ENCODE measurements at places on chromosomes 7 and 10.

GRCh38 chr10:86449926-86450558 is 71.5 kb downstream of the WAPL start:
- DNase-seq, result no peak

DNA sequence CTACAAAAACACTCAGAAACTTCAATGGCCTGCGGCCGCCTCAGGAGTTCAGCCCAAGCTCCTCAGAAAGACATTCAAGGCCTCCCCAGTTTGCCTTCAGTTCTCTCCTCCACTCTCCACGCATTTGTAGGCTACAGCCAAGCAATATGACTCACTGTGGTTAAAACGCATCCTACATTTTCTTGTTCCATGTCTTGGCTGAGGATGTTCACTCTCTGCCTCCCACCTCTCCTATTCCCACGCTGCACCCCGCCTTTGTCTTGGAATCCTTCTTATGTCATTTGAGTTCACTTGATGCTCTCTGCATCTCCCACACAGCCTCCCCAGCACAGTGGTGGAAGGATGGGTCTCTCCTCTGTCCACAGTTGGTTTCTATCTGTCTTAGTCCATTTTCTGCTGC is 184.8 kb downstream of the NPSR1 start:
- DNase-seq, result no peak

GRCh38 chr10:46268076-46268881 is 18.5 kb upstream of the ANTXRL start:
- DNase-seq, result no peak

GRCh38 chr10:80924063-80924952 is 386.6 kb downstream of the SH2D4B start:
- peak; percentile 8 for DNase-seq

- no peak for DNase-seq
Observed at GRCh38 chr7:116991233-116991632, 37.9 kb downstream of the ST7 start.

DNA sequence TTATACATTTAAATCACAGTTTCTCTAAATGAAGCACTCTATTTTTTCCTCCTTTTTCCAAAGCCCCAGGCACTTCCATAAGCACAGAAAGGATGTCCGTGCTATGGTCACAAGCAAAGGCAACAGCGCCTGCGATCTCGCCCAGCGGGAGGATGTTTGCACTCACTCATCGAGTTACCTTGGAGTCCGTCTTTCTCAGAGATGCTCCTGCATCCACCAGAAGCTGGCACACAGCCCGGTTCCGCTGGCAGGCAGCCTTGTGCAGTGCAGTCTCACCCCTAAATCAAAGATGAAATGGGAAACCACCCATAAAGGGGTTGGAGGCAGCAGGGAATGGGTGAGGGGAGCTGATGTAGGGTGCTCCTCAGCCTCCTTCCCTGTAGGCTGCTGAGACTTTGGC is 51.9 kb upstream of the PTN start:
- DNase-seq, result no peak

DNA sequence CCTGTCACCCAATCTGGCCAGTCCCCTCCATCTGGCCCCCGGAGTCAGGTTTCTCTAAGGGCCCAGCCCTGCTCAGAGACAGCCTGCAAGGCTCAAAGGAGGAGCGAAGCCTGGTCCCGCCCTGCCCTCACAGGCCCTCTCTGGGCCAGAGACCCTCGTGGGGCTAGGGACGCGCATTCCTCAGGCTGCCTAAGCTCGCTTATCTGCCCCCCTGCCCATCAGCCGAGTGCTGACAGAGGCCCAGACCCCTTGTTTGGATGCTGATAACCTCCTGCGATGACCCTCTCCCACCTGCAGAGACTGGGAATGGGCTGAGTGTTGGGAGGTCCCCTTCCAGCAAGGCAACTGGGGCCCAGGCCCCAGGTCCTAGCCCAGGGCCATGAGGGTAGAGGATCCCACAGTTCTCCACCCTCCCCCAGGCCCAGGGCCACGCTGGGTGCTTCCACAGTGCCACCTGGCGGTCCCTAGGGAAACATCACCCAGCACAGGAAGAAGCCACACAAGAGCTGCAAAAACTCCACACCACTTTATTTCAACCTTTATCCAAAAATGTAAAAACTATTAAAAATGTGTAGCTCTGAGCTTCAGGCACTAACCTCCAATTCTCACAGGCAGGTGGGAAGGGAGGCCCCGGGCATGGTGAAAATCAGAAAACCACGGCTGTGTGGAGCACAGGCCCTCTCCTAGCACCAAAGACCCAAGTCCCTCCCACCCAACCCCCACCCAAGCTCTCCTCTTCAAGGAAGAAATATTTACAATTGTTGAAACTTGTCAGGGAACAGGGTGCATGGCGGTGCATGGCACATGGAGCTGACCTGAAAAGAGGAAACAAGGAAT is 2.2 kb downstream of the NPM3 start:
- peak; percentile 13 for DNase-seq

GRCh38 chr10:14360961-14361360 is 30.2 kb upstream of the FRMD4A start:
- no peak for DNase-seq
